Mesangial cell (primary cell): ENCODE measurements at places on chromosomes 7 and 10. TPM values are rescaled to one million over a fixed set of nuclear protein-coding genes. Genes with fewer than 3 reads are reported as not detected.

C10orf90 gene
- not detected in 2 replicates for total RNA-seq

LIPM gene
- total RNA-seq = not detected in 2 replicates

NPFFR1 gene
- total RNA-seq = under 0.01 and 0.13 TPM in 2 replicates

IDI2 gene
- not detected in 2 replicates for total RNA-seq

ZFYVE27 gene
- total RNA-seq = 13.7 and 21.9 TPM in 2 replicates

CALHM3 gene
- not detected in 2 replicates for total RNA-seq

AKR1C1 gene
- total RNA-seq = 2.4 and 4.4 TPM in 2 replicates

ATRNL1 gene
- 26.1 and 35.2 TPM in 2 replicates for total RNA-seq

SLC18A2 gene
- total RNA-seq = under 0.01 and 1.1 TPM in 2 replicates

PFKFB3 gene
- 18.4 and 29.2 TPM in 2 replicates for total RNA-seq

TPST1 gene
- 18.6 and 28.8 TPM in 2 replicates for total RNA-seq

CCDC71L gene
- total RNA-seq = 24.3 and 34.7 TPM in 2 replicates

SPDYE2 gene
- not detected in 2 replicates for total RNA-seq

DMTF1 gene
- total RNA-seq = 15.7 and 18.7 TPM in 2 replicates

GRM8 gene
- under 0.01 TPM in 1 of 2 replicates, not detected in the other for total RNA-seq

UCN3 gene
- not detected in 2 replicates for total RNA-seq

CNPY1 gene
- total RNA-seq = not detected in 2 replicates

PRKAR1B gene
- 19.2 and 30.0 TPM in 2 replicates for total RNA-seq

OR13A1 gene
- not detected in 2 replicates for total RNA-seq

MYPN gene
- 0.49 TPM in 1 of 2 replicates, not detected in the other for total RNA-seq
